ENCODE measurements at places on chromosomes 16 and 17. TPM values are rescaled to one million over a fixed set of nuclear protein-coding genes. Genes with fewer than 3 reads are reported as not detected.

GRCh38 chr16:84548508-84548907 lies 44.0 kb upstream of the MEAK7 start:
- H3K36me3 ChIP-seq, result no peaks in the 10 kb centered on the region
- DNase-seq, result no peak
- no peak overlapping the region for H3K27ac ChIP-seq

DNA sequence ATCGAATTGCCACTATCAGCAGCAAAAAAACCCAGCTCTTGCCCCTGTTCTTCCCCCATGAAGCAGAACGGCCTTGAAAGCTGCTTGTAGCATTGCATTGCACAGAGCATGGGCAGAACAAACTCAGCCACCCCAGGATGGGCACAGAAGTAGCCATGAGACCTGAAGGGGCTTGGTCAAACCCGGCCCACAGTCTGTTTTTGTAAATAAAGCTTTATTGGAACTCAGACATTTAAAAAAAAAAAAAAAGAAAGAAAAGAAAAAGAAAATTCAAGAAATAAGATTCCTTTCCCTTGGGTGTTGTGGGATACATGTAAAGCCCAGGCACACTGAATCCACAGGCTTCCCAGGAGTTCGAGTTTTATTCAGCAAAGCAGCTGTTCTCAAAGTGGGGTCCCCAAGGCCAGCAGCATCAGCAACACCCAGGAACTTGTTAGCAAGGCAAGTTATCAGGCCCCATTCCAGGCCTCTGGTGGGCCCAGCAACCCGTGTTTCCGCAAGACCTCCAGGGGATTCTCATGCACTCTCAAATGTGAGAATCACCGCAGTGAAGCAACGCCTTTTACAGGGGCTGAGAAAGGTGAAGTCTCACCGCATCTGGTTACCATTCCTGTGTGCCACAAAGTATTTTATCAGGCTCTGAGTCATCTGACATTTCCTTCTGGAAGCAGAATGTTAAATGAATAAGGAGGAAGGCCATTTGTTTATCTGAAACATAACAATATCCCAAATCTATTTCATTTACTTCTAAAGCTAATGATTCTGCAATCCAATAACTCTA lies 108.2 kb downstream of the SLC39A11 start:
- H3K27ac ChIP-seq, result peak overlapping the region; percentile 55
- no peaks in the 10 kb centered on the region for H3K27me3 ChIP-seq
- no peaks in the 10 kb centered on the region for H3K36me3 ChIP-seq
- DNase-seq, result peak; percentile 98
- H3K4me3 ChIP-seq, result no peak overlapping the region
- H3K4me1 ChIP-seq, result peaks cover 15% of the 10 kb centered on the region

GRCh38 chr16:74447578-74447977 lies 26.3 kb upstream of the CLEC18B start:
- no peak overlapping the region for H3K27ac ChIP-seq
- peaks cover 18% of the 10 kb centered on the region for H3K36me3 ChIP-seq
- H3K4me1 ChIP-seq, result peaks cover 10% of the 10 kb centered on the region
- H3K27me3 ChIP-seq, result no peaks in the 10 kb centered on the region
- no peak for DNase-seq

- H3K27ac ChIP-seq, result peak overlapping the region; percentile 57
- peaks cover 51% of the 10 kb centered on the region for H3K4me1 ChIP-seq
- peak; percentile 69 for DNase-seq
- H3K36me3 ChIP-seq, result no peaks in the 10 kb centered on the region
- no peaks in the 10 kb centered on the region for H3K27me3 ChIP-seq
Observed at GRCh38 chr17:50056217-50056960, 479 bp downstream of the ITGA3 start.

DNA sequence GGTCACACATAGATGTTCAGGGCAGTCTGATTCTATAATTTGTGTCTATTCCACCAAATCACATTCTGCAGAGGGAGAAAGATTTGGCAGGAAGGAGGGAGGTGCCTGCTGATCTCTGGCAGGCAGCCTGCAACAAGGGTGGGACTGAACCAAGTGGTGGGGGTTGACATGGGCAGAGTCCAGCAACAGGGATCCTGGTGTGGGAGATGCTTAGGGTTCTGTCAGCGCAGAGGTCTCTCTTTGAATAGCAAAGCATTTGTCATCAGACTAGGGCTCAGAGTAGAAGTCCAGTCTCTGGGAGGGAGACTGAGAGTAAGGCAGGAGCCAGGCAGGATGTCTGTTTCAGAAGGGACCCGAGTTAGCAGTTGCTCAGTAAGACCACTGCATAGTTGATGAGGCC lies 94.6 kb downstream of the UTP18 start:
- no peaks in the 10 kb centered on the region for H3K27me3 ChIP-seq
- no peak for DNase-seq
- H3K4me3 ChIP-seq, result no peak overlapping the region

- no peak overlapping the region for H3K27ac ChIP-seq
- peaks cover 3% of the 10 kb centered on the region for H3K4me1 ChIP-seq
- H3K4me3 ChIP-seq, result no peak overlapping the region
- no peak for DNase-seq
- H3K36me3 ChIP-seq, result no peaks in the 10 kb centered on the region
Observed at GRCh38 chr17:12927541-12928425, 90.0 kb downstream of the ELAC2 start.

GRCh38 chr17:64340557-64340956 lies 50.1 kb downstream of the PECAM1 start:
- H3K27ac ChIP-seq, result no peak overlapping the region
- DNase-seq, result no peak

DNA sequence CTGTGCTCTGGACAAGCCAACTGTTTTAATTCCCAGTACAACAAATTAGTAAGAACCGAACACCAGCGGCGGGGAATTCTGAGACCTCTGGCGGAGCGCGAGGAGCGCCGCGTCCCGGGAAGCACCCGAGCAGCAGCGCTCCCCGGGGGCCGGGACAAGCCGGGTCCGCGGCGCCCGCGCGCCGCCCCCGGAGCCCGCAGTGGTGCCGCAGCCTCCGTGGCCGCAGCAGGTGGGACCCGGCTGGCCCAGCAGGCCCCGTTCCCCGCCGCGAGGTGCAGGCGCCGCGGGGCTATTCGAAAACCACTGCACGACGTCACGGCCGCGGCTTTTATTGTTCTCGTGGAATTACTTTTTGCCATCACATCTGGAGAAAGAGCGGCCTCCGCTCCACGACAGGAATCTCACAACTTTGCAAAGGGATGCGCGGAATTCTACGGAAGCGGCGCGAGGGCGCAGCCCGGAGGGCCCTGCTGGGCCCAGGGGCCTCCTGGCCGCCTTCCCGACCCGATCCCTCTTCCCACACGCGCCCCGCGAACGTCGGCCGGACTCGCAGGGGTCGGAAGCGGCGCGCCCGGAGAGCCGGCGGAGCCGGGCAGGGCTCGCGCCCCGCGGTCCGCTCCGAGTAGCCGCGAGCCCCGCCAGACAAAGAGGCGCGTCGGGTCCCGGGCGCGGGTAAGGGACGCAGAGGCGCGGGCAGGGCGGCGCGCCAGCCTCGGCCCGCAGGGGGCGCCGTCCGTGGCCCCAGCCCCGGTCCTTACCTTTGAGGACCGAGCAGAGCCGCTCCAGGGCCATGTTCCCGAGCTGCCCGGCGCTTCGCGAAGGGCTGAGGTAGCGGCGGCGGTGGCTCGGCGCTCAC lies 696 bp downstream of the NETO2 start:
- no peaks in the 10 kb centered on the region for H3K4me1 ChIP-seq
- peak overlapping the region; percentile 28 for H3K27ac ChIP-seq
- DNase-seq, result peak; percentile 63
- no peaks in the 10 kb centered on the region for H3K27me3 ChIP-seq
- H3K4me3 ChIP-seq, result peak overlapping the region; percentile 62

- no peaks in the 10 kb centered on the region for H3K4me1 ChIP-seq
- no peaks in the 10 kb centered on the region for H3K36me3 ChIP-seq
- no peaks in the 10 kb centered on the region for H3K27me3 ChIP-seq
- DNase-seq, result no peak
Observed at GRCh38 chr16:27149986-27150385, 53.3 kb upstream of the KDM8 start.

DNA sequence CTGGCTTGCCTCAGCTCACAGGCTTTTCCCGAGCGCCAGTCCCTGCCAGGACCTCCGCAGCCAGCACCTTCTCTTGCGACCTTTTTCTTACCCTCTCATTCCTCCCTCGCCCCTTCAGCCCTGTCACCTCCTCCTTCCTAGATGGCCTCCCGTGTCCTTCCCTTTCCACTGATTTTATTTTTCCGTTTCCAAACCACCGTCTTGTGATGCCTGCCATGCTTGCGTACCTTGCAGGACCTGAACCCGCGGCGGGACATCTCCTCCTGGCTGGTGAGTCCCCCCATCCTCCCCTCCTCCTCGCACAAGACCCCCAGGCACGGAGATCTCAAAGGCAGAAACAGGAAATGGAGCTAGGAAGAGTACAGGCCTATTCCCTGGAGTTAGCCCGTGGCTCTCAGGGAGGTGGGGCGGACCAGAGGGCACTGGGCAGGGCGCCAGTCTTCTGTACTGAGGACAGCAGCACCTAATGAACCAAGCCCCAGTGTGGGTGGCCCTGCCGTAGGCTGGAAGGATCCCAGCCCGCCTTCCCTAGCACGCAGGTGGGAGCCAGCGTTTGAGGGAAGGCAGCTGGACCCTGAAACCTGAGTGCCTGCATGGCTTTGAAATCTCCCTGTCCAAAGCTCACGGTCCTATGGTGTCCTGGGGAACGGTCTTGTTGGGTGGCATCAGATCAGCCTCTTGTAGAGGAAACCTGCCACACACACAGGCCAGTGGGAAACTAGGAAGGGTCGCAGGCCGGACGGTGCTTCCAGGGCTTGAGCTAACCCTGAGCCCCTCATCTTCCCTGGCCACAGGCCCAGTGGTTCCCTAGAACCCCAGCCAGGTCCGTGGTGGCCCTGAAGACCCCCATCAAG lies 612 bp downstream of the CISD3 start:
- no peaks in the 10 kb centered on the region for H3K27me3 ChIP-seq
- peak; percentile 42 for DNase-seq
- peak overlapping the region; percentile 87 for H3K27ac ChIP-seq
- H3K4me3 ChIP-seq, result peak overlapping the region; percentile 86
- H3K4me1 ChIP-seq, result peaks cover 15% of the 10 kb centered on the region

GRCh38 chr16:67191411-67191994 lies 452 bp upstream of the E2F4 start:
- peaks cover 19% of the 10 kb centered on the region for H3K4me1 ChIP-seq

GRCh38 chr17:31549525-31550388 lies 158.3 kb downstream of the RAB11FIP4 start:
- H3K4me1 ChIP-seq, result no peaks in the 10 kb centered on the region
- DNase-seq, result peak; percentile 92
- no peaks in the 10 kb centered on the region for H3K27me3 ChIP-seq
- peak overlapping the region; percentile 74 for H3K4me3 ChIP-seq
- no peaks in the 10 kb centered on the region for H3K36me3 ChIP-seq

GRCh38 chr17:72683506-72684404 lies 408.7 kb downstream of the SLC39A11 start:
- peak; percentile 98 for DNase-seq
- no peaks in the 10 kb centered on the region for H3K27me3 ChIP-seq
- peaks cover 26% of the 10 kb centered on the region for H3K4me1 ChIP-seq
- H3K27ac ChIP-seq, result peak overlapping the region; percentile 85
- no peak overlapping the region for H3K4me3 ChIP-seq
- no peaks in the 10 kb centered on the region for H3K36me3 ChIP-seq

DNA sequence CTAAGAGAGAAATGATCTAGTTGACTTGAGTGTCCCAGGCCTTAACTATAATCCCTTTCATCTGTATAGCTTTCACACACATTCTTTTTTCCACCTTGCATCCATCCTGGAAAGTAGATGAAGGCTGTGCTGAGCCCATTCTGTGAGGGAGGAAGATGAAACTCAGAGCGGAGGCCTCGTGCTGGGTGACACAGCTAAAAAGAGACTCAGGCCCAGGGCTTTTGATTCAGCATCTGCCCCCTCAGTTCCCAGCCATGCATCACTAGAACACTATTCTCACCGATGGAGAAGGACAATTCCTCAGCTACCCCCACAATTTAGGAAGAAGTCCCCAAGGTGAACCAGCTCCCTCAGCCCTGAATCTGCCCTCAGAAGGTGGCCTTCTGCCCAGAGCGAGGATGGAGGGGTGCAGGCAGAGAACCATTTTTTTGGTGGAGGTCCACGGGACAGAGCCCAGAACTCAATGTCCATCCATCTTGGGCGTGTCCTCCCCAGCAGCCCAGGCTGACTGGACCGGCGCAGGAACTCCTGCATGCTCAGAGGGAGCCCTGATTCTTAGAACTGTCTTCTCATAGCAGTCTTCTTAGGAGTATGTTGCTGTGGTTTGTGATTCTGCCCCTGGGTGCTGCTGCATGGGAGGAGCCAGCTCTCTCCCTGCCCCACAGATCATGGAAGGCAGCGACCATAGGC lies 5.8 kb upstream of the MYCBPAP start:
- peaks cover 4% of the 10 kb centered on the region for H3K4me1 ChIP-seq
- H3K36me3 ChIP-seq, result no peaks in the 10 kb centered on the region
- no peak for DNase-seq
- H3K4me3 ChIP-seq, result no peak overlapping the region
- no peaks in the 10 kb centered on the region for H3K27me3 ChIP-seq

DNA sequence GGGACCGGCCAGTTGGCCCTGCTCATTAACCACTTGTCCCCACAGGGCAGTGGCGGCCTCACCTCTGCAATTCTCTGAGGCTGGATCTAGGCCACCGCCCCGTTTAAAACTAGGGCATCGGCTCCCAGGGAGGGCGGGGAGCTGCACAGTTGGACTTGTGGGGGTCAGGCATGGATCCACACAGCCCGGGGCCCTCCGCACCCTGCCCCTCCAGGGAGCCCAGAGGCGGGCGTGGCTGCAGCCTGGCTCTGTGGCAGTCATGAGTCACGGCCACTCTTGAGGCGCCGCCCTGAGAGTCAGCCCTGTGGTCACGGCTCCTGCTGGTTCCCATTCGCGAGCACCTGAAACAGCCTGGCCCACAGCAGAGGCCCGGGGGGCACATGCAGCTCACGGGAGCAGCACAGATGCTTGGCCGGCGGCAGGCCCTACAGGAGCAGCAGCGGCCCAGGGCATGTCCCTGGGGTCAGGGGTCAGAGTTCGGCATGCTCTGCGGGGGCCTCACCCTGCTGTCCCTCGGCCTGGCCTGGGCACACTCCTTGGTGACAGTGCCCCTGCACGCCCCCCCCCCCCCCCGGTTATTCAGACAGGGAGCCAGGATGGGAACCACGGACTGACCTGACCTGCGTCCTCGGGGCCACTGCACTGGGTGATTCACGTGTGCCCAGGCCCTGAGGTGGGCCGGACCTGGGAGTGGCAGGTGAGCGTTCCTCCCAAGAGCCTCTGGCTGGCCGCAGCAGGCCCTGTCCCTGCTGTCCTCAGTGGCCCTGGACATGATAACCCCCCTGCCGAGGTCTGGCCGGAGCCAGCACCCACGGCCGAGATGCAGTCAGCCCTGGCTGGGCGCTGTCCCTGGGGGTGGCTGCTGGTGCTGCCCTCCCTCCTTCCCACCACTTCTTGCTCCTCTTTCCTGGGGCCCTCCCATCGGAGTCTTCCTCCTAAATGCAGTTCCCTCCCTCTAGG lies 8.2 kb downstream of the CAPN15 start:
- no peaks in the 10 kb centered on the region for H3K27me3 ChIP-seq
- H3K4me3 ChIP-seq, result no peak overlapping the region
- peak; percentile 52 for DNase-seq
- no peak overlapping the region for H3K27ac ChIP-seq
- peaks cover 22% of the 10 kb centered on the region for H3K4me1 ChIP-seq
- peaks cover 11% of the 10 kb centered on the region for H3K36me3 ChIP-seq

The ZNF652 gene
- 8.8 TPM for total RNA-seq

The DHRS7C gene
- not detected for total RNA-seq

The CACNG1 gene
- not detected for total RNA-seq

The CNOT1 gene
- total RNA-seq, result 203 TPM

The KRT17 gene
- total RNA-seq, result 2.5 TPM

The MT2A gene
- 25.5 TPM for total RNA-seq

The RHBDF1 gene
- 13.8 TPM for total RNA-seq

The MKS1 gene
- total RNA-seq, result 8.9 TPM

The JPH3 gene
- total RNA-seq, result not detected

The KRTAP1-4 gene
- not detected for total RNA-seq

The HIC1 gene
- total RNA-seq, result 10.4 TPM
